ENCODE measurements at places on chromosomes 2 and 18.

GRCh38 chr2:208375491-208376068 lies 31.0 kb upstream of the PTH2R start:
- no peak for DNase-seq

- no peak for DNase-seq
Measured at GRCh38 chr2:48905696-48906095, 150.2 kb upstream of the LHCGR start.

DNA sequence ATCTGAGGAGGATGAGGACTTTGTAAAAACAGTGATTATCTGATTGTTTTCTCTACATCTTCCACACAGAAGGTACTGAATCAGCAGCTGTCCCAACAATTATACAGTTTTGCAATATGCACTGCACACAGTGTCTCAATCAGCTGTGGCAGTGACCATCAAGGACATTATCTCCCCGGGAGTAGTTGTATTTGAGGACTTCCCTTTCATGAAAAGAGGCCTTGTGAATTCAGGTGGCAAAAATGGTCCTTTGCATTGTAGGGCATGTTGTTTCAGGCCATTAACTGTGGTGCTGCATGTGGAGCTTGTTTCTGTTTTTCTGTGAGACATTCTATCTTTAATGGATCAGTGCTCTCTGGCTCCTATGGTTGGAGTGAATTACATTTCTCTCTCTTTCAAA lies 779.4 kb upstream of the FSHR start:
- no peak for DNase-seq

- peak; percentile 61 for DNase-seq
Measured at GRCh38 chr18:59900222-59901128, 679 bp downstream of the PMAIP1 start.

GRCh38 chr2:127630864-127631540 lies 15.0 kb upstream of the GPR17 start:
- no peak for DNase-seq

GRCh38 chr2:233049194-233049761 lies 10.9 kb upstream of the INPP5D start:
- no peak for DNase-seq

GRCh38 chr2:240252872-240253511 lies 112.5 kb upstream of the OTOS start:
- no peak for DNase-seq

- peak; percentile 2 for DNase-seq
Measured at GRCh38 chr2:128309280-128310093, 9.2 kb downstream of the HS6ST1 start.

All from activated T-cell treated with anti-CD3 and anti-CD28 coated beads, Interleukin-2, amount 50 U/mL, for 4 hours (primary cell).